ENCODE measurements at places on chromosomes 2 and 18. TPM values are rescaled to one million over a fixed set of nuclear protein-coding genes. Genes with fewer than 3 reads are reported as not detected.

DNA sequence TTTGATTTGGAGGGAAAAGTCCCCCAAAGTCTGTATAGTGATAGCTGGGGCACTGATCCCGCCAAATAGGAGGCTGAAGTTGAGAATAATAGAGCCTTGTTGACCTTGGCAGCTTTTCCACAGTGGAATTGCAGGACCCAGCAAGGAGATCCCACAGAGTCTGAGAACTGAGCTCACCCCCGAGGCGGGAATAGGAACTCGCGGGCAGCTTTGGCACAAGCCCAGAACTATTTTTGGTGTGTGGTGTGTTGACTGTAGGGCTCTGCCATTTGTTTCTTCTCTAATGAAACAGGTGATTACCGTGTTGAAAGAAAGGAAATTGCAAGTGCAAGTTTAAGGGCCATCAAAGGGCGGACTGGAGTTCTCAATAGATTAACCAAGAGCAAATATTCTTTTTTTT, 34.0 kb downstream of the SH3RF3 start:
- no peak for DNase-seq
- H3K4me3 ChIP-seq: no peak overlapping the region
- peak overlapping the region; percentile 25 for H3K27ac ChIP-seq
- peaks cover 42% of the 10 kb centered on the region for H3K4me1 ChIP-seq

GRCh38 chr2:114569166-114569565, 126.7 kb downstream of the DPP10 start:
- no peaks in the 10 kb centered on the region for H3K27me3 ChIP-seq
- no peak for DNase-seq
- H3K4me3 ChIP-seq: no peak overlapping the region
- H3K27ac ChIP-seq: no peak overlapping the region

- no peaks in the 10 kb centered on the region for H3K36me3 ChIP-seq
- no peak for DNase-seq
Measured at GRCh38 chr2:124753842-124754241, 728.8 kb downstream of the CNTNAP5 start.

DNA sequence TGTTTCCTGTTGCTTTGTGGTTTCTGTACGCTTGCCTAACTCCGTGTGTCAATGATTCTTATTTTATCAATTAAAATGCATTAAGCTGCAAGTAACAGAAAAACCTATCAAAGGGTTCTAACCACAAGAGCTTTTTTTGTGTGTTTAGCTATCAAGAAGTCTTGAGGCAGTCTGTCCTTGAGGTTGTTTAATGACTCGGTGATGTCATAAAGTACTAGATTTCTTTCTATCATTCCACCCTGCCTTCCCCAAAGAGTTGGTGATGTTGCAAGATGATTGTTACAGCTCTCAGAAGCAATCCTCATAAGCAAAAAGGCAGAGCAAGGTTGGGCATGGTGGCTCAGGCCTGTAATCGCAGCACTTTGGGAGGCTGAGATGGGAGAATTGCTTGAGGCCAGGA, 51.9 kb upstream of the SPTBN1 start:
- no peak for DNase-seq
- no peak overlapping the region for H3K27ac ChIP-seq
- no peak overlapping the region for H3K4me3 ChIP-seq
- H3K27me3 ChIP-seq: no peaks in the 10 kb centered on the region
- H3K4me1 ChIP-seq: no peaks in the 10 kb centered on the region
- no peaks in the 10 kb centered on the region for H3K36me3 ChIP-seq

DNA sequence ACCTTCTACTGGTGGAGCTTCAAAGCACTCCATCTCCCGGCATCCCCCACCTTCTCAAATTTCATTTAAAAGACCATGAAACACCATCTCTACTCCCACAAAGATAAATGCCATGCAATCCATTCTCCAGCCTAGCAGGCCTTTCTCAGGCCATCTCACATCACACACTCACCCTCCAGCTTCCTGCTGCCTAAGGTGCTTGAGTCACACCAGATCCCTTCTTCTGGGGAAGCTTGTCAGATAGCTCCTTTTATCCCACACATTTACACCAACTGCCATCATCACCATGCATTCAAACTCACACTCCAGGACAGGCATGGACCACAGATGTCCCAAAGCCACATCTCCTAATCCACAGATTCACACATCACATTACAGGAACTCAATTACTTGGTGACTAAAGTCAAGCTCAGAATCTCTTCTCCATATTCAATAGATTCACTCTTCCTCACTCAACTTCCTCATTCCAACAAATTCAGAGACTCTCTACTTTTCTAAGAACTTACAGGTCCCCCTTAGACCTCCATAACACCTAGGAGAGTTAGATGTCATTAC, 292.5 kb downstream of the TNS1 start:
- no peak overlapping the region for H3K27ac ChIP-seq
- peaks cover 52% of the 10 kb centered on the region for H3K4me1 ChIP-seq
- H3K4me3 ChIP-seq: no peak overlapping the region
- no peaks in the 10 kb centered on the region for H3K36me3 ChIP-seq

DNA sequence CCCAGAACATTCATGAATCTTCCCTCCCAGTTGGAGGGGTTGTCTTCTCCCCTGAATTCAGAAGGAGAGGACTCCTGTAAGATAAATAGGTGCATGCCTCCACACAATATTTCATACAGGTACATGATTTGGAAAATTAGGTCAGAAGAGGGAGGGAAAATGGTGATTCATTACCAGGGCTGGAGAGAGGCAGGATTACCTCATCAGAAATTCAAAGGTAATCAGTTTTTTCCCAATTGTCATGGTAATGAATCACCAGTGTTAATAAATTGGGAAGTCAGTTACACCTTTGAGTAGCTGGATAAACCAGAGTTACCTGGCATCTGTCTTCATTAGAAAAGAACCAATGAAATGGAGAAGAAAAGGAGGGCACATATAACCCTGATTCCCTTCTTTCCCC, 128.5 kb downstream of the EN1 start:
- no peak overlapping the region for H3K27ac ChIP-seq
- no peaks in the 10 kb centered on the region for H3K36me3 ChIP-seq
- no peaks in the 10 kb centered on the region for H3K27me3 ChIP-seq
- no peaks in the 10 kb centered on the region for H3K4me1 ChIP-seq

DNA sequence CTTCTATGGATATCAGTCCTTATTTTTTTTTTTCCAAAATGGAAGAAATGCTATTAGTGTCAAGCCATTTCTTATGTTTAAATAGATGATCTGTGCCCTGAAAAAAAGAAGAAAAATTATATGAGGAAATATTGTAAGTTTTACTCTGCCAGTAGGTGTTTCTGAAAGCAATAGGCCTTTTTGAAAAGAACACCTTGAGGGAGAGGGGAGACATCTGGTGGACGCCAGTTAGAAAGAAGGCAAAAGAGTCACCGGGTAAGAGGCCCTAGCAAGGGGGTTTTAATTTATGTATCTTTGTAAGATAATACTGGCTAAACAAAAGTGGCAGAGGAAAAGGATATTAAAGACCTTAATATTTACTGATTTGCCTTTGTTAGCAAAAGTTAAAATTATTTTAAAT, 56.1 kb downstream of the DYNAP start:
- DNase-seq: no peak
- no peaks in the 10 kb centered on the region for H3K36me3 ChIP-seq
- H3K4me1 ChIP-seq: no peaks in the 10 kb centered on the region
- no peak overlapping the region for H3K27ac ChIP-seq
- H3K27me3 ChIP-seq: no peaks in the 10 kb centered on the region

DNA sequence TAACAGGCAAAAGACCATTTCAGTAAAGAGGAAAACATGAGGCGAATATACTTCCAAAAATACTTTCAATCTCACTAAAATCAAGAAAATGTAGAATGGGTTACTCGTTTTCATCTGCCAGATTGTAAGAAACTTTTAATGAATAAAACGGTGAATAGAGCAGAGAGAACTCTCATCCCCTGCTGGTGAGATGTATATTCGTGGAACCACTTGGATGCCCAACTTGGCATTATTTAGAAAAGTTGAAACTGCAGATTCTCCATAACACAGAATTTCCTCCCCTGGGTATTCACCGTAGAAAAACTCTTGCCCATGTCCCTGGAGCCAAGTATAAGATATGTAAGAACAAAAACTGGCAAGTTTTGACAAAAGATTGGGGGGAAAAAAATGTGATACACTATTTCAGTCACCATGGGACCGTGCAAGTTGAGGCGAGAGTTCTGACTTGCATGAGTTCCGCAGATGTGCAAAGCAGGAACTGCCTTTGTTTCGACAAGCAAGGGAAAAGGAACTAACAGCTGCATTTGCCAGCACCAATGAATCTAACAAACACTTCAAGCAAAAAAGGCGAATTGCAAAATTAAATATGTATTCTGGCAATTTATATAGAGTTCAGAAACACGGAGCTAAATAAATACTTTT, 14.8 kb downstream of the TIMM21 start:
- DNase-seq: no peak
- H3K27me3 ChIP-seq: no peaks in the 10 kb centered on the region
- H3K4me3 ChIP-seq: no peak overlapping the region

DNA sequence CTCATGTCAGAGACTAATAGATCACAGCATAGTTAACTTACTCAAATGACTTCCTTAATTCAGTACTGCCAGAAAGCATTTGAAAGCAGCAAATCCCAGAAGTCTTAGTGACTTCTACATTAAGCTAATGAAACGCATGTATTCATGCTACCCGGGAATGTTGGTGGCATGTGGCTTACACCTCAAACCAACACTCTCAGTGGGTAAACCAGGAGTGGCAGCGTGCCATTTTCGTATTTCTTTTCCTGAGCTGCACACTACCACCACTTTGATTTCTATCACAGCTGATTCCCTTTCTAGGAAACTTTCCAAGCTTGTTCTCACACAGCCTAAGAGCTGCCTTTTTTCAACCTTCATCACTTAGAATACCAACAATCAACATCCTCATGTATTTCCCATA, 646.6 kb downstream of the NRXN1 start:
- no peaks in the 10 kb centered on the region for H3K27me3 ChIP-seq
- no peaks in the 10 kb centered on the region for H3K4me1 ChIP-seq
- DNase-seq: no peak
- H3K36me3 ChIP-seq: no peaks in the 10 kb centered on the region
- no peak overlapping the region for H3K4me3 ChIP-seq

GRCh38 chr2:119180892-119181291, 22.3 kb upstream of the C1QL2 start:
- no peaks in the 10 kb centered on the region for H3K4me1 ChIP-seq
- no peak overlapping the region for H3K27ac ChIP-seq
- no peak for DNase-seq
- no peak overlapping the region for H3K4me3 ChIP-seq
- no peaks in the 10 kb centered on the region for H3K36me3 ChIP-seq

GRCh38 chr18:3878401-3878800, 428.4 kb downstream of the TGIF1 start:
- DNase-seq: no peak
- no peaks in the 10 kb centered on the region for H3K4me1 ChIP-seq

DNA sequence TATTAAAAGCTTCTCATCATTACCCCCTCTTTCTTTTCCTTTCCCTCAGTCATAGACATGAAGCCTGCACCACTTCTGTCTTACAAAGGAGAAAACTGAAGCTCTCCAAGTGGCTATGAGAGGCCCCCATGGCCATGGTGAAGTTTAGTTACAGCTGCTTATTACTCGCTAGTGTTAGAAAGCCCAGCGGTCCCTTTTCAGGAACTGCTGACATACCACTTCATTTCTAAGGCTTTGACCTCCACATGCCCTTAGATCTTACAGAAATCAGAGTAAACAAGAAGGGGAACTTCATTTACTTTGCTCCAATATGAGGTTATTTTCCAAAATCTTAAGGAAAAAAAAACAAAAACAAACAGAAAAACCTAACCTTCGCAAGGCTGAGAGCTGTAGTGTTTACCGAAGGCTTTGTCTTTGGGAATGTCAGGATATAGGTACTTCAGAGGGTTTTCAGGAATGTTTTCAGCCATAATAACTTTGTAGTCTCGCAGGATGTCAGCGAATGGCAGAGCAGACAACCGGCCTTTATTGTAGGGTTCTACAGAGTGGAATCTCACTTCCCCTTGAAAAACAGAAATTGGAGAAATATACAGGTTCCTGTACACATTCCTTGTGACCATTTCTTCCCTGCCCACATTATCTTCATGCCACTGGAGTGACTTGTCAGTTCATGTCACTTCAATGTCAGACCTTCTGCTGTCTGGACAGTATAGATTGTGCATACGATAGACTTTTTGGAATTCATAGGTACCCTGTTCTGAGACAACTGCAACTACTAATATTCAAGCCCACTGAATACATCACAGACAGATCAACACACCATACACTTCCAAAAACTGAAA, 18.8 kb upstream of the STAT1 start:
- H3K27ac ChIP-seq: no peak overlapping the region
- H3K36me3 ChIP-seq: no peaks in the 10 kb centered on the region
- no peak for DNase-seq
- H3K27me3 ChIP-seq: no peaks in the 10 kb centered on the region
- H3K4me1 ChIP-seq: no peaks in the 10 kb centered on the region
- no peak overlapping the region for H3K4me3 ChIP-seq

- H3K27ac ChIP-seq: no peak overlapping the region
- no peak overlapping the region for H3K4me3 ChIP-seq
- no peaks in the 10 kb centered on the region for H3K36me3 ChIP-seq
- no peaks in the 10 kb centered on the region for H3K27me3 ChIP-seq
- no peak for DNase-seq
- H3K4me1 ChIP-seq: no peaks in the 10 kb centered on the region
Measured at GRCh38 chr2:118983133-118983532, 41.1 kb downstream of the MARCO start.

GRCh38 chr2:24613154-24613814, 122.2 kb downstream of the NCOA1 start:
- H3K27me3 ChIP-seq: no peaks in the 10 kb centered on the region
- no peak for DNase-seq
- H3K36me3 ChIP-seq: no peaks in the 10 kb centered on the region
- H3K4me3 ChIP-seq: no peak overlapping the region
- H3K27ac ChIP-seq: no peak overlapping the region

- no peak overlapping the region for H3K4me3 ChIP-seq
- no peak for DNase-seq
- H3K36me3 ChIP-seq: no peaks in the 10 kb centered on the region
- no peaks in the 10 kb centered on the region for H3K27me3 ChIP-seq
Measured at GRCh38 chr2:16604236-16604635, 61.4 kb downstream of the CYRIA start.

DNA sequence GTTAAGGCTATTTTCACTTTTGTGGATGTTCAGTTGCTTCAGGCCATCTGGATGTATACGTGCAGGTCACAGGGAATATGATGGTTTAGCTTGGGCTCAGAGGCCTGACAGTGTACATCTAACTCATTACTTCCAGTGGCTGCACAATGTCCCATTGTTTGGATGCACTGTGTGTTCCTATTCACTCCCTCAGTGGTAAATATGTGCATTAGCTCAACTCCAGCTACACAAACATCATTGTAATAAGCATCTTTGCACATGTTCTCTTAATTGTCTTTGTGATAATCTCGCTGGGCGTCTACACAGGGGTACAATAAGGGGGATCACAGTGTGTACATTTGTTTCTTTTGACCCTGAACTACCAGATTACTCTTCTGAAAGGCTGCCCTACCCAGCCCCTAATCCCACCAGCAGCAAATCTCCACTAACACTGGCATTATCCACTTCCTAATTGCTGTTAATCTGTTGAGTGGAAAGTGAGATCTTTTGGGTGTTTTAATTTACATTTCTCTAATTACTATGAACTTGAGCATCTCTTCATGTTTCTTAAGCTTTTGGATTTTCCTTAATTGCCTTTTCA, 56.1 kb upstream of the POLE4 start:
- H3K27ac ChIP-seq: no peak overlapping the region
- no peaks in the 10 kb centered on the region for H3K36me3 ChIP-seq
- no peaks in the 10 kb centered on the region for H3K4me1 ChIP-seq

- no peaks in the 10 kb centered on the region for H3K36me3 ChIP-seq
- DNase-seq: peak; percentile 81
Measured at GRCh38 chr18:45562567-45563479, 52.5 kb upstream of the SLC14A2 start.

TDRD15 gene
- not detected for polyA plus RNA-seq

MROH2A gene
- not detected for polyA plus RNA-seq

C2orf66 gene
- not detected for polyA plus RNA-seq

ASPRV1 gene
- polyA plus RNA-seq: 1.2 TPM

RAX gene
- not detected for polyA plus RNA-seq

OR6B2 gene
- polyA plus RNA-seq: not detected

Measured in sigmoid colon (tissue), 7 donors.